ENCODE measurements at places on chromosomes 2 and 18.

- no peak for DNase-seq
Measured at GRCh38 chr2:177593402-177593801, 200.8 kb downstream of the AGPS start.

GRCh38 chr2:46601328-46601963, 122.1 kb downstream of the TMEM247 start:
- no peak for DNase-seq

GRCh38 chr18:11379660-11380059, 229.7 kb upstream of the SLC35G4 start:
- DNase-seq: no peak

GRCh38 chr2:181465676-181466375, 8.6 kb downstream of the ITGA4 start:
- DNase-seq: no peak

DNA sequence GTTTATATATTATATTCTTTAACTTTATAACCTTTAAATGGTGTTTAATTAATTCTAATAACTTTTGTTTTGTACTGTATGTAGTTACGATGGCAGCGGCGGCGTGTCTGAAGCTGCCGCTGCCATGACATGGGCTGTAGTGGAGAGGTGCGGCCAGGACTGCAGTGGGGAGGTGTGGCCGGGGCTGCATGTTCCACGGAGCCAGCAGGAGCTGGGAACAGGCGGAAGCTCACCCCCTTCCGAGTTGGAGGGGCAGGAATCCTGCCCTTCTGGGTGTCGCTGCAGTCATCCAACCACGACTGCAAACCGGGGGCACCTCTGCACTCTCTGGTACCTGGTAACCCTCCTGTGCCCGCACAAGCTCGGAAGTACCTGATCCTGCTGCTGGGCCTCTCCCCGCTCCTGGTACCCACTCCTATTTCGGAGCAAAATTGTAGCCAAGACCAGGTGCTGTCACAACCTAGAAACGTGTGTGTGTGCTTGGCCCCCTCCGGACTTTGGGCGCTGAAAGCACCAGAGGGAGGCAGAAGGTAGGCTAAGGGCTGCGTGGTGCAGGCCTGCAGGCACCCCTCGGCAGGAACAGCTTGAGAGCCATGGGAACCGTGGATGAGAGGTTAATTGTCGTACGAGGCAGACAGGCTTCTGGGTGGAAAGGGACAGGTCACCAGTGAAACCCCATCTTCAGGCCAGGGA, 1329.7 kb upstream of the SLC39A10 start:
- no peak for DNase-seq

GRCh38 chr2:176817061-176817565, 395.5 kb upstream of the HNRNPA3 start:
- no peak for DNase-seq

- no peak for DNase-seq
Measured at GRCh38 chr2:236178890-236179235, 10.7 kb upstream of the GBX2 start.

GRCh38 chr18:42614619-42615293, 500.7 kb downstream of the RIT2 start:
- no peak for DNase-seq

- no peak for DNase-seq
Measured at GRCh38 chr2:24206714-24207113, 31.9 kb downstream of the FAM228A start.

- DNase-seq: no peak
Measured at GRCh38 chr2:10415048-10415447, 33.1 kb downstream of the ODC1 start.

DNA sequence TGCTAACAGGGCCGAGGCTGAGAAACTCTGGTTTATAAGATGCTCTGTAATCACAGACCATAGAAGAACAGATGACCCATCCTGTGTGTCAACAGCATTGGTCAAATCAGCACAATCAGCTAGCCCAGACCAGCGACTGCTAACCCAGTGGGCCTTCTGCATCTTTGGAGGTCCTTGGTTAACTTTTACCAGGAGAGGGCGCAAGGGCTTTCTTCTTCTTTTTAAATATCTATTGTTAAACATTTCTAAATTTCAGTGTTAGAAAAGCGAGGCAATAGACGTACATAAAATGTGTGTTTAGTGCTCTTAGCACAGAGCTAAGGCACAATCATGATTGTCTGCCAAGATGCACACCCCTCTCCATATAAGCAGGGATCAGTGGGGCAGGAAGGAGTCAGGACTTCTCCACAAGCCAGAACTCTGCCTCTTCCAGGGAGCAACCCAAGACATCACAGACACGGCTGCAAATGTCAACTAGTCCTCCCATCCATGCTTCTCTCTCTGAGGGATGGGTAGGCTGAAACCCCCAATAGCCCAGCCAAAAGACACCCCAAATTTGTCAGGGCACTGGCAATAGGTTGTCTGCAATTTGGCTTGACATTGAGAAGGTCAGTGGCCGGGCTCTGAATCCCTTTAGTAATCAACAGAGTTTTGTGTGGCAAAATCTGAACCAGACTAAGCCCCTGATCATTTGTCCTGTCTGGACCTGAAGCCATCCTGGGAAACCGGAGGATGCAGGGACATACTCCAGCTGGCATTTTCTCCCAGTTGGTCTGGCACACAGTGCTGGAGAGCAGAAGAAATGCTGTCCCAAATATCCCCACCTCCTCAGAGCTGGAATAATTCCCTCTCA, 188.2 kb downstream of the BCL2 start:
- DNase-seq: no peak

- DNase-seq: no peak
Measured at GRCh38 chr2:147547440-147547839, 297.4 kb upstream of the ACVR2A start.

Data from GF-D8 (cell line).